Astrocyte (in vitro differentiated cells and primary cell): ENCODE measurements at places on chromosomes 6 and 20. TPM values are rescaled to one million over a fixed set of nuclear protein-coding genes. Genes with fewer than 3 reads are reported as not detected.
A peak's percentile ranks its signal among the peaks of the same experiment; 100 is the strongest.

DNA sequence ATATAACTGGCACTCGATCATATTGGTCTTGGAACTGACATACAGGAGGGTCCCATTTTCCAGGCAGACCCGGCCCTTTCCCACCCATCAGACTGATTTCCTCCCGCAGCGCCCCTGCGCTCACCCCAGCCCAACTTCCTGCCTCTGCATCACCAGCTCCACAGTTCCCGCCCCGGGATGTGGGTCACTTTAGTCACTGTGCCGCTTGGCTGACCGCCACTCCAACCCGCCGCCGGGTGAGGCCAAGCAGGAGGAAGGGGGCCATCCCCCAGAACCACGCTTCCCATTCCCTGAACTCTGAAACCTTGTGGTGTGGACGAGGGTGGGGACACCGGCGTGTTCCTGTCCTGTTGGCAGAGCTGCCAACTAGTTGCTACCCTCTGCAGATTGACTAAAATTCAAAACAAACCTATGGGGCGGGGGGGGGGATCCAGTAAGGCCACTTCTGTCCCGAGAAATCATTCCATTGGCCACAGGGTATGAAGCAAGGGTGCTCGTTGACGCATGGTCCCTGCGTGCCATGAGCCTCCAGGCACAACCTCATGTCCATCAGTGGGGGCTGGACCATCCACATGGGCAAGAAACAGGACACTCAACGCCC is 12.3 kb downstream of the TGM2 start:
- peak; percentile 70 for DNase-seq

- DNase-seq: no peak
Observed at GRCh38 chr6:31465718-31466117, 32.2 kb upstream of the MICB start.

DNA sequence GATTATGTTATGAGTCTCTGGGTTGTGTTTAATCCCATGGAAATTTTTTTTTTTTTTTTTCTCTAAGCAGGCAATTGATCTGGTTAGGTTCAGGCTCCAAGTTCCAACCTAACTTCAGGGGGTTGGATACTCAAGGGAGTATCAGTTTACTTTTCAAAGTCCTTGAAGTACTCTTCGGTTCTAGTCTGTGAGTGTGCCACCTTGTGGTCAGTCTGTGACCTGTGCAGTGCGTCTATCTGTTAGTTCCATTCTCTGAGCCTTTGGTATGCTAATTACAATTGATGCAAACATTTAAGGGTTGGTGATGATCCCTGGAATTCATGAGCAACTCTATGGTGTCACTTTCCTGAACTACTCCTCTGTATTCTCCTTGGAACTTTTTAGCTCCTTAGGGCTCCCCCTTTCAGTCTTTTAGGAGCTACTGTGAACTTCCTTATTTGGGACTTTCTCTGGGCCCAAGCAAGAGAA is 342.0 kb downstream of the SOX4 start:
- DNase-seq: peak; percentile 57

- DNase-seq: peak; percentile 72
Observed at GRCh38 chr6:113695516-113695915, 161.6 kb upstream of the MARCKS start.

- no peak for DNase-seq
Observed at GRCh38 chr6:16721977-16722376, 39.3 kb downstream of the ATXN1 start.

- no peak for DNase-seq
Observed at GRCh38 chr6:12246900-12247299, 43.3 kb upstream of the EDN1 start.

The BPIFB1 gene
- total RNA-seq: not detected in 2 replicates

- peak; percentile 96 for DNase-seq
Observed at GRCh38 chr6:22236626-22237414, 60.0 kb downstream of the PRL start.

The WFDC5 gene
- not detected in 2 replicates for total RNA-seq

The SAMD10 gene
- 2.7 and 4.3 TPM in 2 replicates for total RNA-seq

DNA sequence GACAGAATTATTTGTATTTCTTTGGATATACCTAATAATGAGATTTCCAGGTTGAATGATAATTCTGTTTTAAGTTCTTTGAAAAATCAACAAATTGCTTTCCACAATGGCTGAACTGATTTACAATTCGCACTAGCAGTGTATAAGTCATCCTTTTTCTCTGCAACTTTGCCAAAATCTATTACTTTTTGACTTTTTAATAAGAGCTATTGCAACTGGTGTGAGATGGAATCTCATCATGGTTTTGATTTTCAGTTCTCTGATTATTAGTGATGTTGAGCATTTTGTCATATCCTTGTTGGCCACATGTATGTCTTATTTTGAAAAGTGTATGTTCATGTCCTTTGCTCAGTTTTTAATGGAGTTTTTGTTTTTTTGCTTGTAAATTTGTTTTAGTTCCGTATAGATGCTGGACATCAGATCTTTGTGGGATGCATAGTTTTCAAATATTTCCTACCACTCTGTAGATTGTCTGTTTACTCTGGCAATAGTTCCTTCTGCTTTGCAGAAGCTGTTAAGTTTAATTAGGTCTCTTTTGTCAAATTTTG is 409.8 kb upstream of the CITED2 start:
- DNase-seq: no peak

GRCh38 chr20:20267685-20268370 is 100.1 kb upstream of the INSM1 start:
- DNase-seq: no peak
